ENCODE measurements at places on chromosomes 5 and 9. TPM values are rescaled to one million over a fixed set of nuclear protein-coding genes. Genes with fewer than 3 reads are reported as not detected.

The PSMD5 gene
- total RNA-seq = 42.6 TPM

The DMRTA1 gene
- total RNA-seq = 1.2 TPM

DNA sequence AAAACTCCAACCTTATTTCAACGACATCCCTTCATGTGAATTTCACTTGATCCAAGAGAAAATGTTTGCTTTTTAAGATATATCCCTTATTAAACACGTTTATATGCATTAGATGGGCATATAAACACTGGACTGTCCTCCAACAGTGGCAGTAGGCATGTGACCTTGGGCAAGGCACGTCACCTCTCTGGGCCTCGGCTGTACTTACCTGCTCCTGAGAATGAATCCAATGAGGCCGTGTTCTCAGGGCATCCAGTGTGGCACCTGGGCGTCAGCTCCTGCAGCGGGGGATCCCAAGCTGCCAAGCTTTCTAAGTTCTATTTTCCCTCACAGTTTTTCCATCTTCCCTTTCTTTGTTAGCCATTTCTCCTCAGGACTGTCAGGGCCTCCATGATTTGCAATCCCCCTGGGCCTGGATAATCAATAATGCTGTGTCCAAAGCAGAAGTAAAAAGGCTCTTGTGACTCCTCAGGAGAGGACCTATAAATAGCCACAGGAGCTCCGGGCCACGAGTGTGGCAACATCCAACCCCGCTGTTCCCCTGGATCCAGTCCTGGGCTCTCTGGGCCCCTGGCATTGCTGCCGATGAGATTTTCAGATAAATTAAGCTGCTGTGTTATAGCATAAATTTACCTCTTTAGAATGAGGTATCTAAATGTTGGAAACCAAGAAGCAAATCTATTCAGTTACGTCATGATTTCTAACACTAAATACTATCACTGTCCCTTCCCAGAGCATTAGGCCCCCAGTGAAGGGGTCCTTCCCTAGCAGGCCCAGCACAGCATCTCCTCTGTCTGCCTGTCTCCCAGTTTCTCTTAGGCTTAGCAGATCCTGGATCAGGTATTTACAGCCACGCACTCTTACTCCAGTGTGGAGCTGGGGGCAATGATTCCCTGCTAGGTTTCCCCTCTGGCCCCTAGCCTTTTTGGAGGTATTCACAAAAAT, 76.8 kb downstream of the PTPN3 start:
- no peak for DNase-seq

The UBLCP1 gene
- total RNA-seq = 29.6 TPM

The CDH18 gene
- total RNA-seq = not detected

The ADGRD2 gene
- total RNA-seq = not detected

DNA sequence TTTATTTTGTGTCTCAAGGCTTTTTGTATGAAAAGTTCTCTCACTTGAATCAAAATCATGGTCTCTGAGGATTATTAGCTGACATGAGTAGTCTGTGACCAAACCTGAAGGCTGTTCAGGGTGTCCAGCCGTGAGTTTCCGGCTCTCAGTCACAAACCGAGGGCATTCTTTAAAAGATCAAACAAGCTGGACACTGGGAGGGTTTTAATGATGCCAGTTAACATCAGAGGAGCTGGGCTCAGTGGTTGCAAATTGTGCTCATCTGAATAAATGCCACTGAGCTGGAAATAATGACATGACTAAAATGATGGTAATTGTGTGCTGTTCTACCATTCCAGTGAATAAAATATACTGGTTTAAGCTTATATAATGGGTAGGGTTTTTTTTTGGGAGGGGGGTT, 153.1 kb downstream of the FOCAD start:
- DNase-seq = no peak

DNA sequence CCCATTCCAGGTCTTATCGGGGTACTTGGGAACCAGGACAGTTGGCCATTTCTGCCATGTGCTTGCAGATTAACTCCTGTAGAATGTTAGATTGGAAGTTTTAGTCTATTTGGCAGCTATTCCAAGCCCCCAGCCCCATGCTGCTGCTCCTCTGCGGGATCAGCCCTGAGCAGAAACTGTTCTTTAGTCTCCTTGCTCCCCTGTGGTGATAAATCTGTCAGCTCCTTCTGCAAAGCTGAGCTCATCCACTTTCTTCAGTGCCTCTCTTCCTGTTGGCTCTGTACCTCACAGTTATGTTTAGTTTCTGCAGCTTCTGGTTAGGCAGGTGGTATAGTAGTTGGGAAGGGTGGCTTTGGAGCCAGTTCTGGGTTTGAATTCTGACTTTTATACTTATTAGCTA, 170.4 kb downstream of the GRIA1 start:
- DNase-seq = no peak

DNA sequence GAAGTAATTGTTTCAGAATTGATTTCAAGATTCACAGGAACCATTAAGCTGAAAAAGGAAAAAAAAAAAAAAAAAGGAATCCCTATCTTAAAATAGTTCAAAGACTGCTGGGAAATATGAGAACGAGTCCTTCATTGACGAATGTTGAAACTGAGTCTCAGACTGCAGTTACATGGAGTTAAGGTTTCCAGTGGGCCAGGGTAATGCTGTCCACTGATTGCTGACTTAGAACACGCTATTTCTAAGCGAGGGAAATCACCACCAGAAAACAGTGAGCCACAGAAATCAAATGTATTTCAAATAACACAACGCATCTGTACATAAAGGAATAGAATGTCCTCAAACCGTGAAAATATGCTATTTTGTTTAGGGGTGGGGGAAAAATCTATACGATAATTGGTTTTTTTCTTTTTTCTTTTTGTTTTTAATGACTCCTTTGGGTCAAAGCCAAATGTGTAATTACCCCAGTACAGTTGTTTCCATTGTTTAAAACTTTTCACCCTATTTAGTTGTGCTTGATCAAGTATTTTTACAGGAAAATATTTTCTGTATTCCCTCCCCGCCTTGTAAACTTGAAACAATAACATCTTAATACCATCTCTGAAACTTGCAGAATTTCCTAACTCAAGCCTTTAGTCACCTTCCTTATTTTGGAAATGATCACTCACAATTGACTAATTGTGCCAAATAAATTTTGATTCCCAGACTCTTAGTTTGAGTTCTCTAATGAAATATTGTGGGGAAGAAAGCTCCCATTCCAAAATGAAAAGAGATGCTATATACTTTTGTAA, 208.3 kb downstream of the MCTP1 start:
- DNase-seq = no peak

GRCh38 chr5:138275895-138276294, 1.5 kb upstream of the GFRA3 start:
- no peak for DNase-seq

DNA sequence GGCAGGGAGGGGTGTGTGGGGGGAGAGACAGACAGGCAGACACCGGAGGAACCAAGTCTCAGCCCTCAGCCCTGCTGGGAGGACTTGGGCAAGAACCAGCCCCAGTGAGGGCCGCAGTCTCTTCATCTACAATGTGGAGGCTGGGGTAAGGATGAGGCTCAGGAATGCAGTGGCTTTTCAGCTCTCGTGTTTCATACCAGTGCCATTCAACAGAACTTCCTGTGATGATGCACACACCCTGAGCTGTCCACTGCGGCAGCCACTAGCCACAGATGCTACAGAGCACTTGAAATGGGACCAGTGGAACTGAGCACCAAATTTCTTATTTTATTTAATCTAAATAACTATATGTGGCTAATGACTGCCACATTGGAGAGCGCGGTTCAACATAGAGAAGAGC, 10.7 kb downstream of the CAMK2A start:
- DNase-seq = no peak

- no peak for DNase-seq
These were observed 145.5 kb upstream of the PCA3 start for GRCh38 chr9:76618762-76619161.

- no peak for DNase-seq
These were observed 16.9 kb downstream of the UBTD2 start for GRCh38 chr5:172266676-172267092.

The EDIL3 gene
- total RNA-seq = 38.3 TPM

DNA sequence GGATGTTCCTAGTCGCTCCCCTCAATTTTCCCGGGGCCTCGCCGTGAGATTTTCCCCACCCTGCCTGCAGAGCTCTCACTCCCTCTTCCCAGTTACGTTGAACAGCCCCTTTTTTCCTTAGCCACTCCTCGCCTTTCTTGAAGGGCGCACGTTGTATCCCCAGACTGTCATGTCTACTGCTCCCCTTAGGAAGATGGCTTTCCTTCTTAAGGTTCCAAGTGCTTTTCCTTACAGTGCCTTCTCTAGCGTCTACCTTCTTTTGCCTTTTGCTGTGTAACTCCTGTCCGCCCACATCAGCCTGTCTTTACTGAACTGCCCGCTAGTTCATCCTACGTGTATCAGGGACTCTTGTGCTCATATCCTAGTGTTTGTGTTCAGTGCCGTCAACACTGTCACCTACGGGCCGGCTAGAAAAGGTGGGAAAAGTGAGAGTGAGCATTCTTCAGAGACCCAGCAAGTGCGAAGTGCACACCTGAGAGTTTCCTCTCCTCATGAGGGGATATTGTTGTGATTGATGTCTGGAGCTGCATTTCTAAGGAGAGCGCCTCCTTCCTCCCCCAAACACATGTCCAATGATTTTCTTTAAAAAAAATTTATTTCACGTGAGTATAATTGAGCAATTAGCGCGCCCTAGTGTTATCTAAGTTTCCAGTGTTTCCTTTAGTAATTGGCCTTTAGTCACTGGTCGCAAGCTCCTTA, 764 bp downstream of the CAMLG start:
- DNase-seq = no peak

Data from sigmoid colon (tissue), 7 donors.